ENCODE measurements at places on chromosomes 16 and 17.
A peak's percentile ranks its signal among the peaks of the same experiment; 100 is the strongest.

- DNase-seq = peak; percentile 98
Measured at GRCh38 chr17:35245196-35245486, 2.3 kb downstream of the SLFN5 start.

DNA sequence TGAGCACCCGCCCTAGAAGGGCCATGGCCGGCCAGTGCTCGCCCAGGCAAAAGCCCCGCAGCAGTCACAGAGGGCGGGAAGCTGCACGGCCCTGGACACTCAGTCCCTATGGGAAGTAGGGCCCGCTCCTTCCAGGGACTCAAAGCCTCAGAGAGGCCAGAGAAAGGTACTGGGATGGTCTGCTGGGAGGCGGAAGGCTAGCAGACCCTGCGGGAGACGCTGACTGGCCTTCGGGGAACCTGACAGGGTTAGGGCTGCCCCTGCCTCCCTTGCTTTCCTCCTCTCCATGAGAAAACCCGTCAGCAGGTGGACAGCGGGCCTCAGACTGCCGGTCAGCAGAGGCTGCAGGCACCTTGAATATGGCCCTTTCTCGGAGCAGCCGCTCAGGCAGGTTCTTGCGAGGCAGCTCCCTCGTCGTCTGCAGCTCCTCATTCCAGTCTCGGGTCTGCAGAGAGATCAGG lies 11.5 kb downstream of the CLUH start:
- no peak for DNase-seq

GRCh38 chr17:14353861-14354474 lies 53.1 kb downstream of the HS3ST3B1 start:
- DNase-seq = peak; percentile 52

GRCh38 chr16:963913-964312 lies 6.9 kb downstream of the LMF1 start:
- DNase-seq = no peak

DNA sequence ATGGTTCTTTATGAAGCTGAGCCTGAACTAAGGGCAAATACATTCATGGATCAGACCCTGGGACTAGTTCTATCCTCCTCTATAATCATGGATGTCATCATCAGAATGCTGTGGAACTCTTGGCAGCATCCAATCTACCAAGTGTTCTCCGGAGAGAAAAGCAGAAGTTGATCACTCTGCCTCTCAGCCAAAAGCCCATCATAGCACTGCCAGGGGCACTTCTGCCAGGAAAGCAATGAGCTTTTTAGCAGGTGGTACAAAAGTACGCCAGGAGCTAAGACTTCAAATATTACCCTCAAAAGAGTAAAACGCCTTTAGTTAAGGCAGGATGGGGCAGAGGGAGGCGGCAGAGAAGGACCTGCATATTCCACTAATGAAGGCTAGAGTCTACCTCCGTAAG lies 279.0 kb downstream of the SLC39A11 start:
- DNase-seq = no peak

DNA sequence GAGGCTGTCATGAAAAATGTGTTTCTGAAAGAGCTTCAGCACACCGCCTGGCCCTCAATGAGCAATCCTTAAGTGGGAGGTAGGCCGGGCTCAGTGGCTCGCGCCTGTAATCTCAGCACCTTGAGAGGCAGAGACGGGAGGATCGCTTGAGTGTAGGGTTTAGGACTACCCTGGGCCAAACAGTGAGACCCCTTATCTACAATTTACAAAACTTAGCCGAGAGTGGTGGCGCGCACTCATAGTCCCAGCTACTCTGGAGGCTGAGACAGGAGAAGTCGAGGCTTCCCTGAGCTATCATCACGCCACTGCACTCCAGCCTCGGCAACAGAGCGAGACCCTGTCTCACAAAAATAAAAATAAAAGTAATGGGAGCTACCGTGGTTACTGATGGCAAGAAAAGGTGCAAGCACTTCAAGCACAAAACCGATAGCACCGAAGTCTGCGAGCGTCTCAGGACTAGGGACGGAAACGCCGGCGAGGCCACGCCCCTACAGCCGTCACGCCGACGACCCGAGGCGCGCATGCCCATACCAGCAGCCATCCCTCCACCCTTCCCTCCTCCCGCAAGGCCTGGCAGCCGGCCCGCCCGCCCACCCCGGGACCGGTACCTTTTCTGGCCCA lies 607 bp downstream of the THUMPD1 start:
- DNase-seq = peak; percentile 76

DNA sequence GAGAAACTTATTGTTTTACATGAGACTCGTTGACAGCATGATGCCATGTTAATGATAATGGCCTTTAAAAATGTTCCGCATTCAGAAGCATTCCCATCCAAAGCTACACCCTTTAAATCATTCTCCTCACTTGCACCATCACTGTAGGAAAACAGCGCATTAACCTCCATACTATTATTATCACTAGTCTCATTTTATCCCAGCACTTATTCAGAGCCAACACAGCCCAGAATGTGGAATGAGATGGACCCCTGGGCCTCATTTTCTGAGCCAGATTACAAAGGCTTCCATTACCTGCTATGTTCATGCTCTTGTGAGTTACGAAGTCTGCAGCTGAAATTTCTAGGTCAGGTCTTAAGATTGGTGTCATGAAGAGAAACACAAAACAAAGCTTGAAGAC lies 159.4 kb downstream of the HS3ST3A1 start:
- no peak for DNase-seq

GRCh38 chr17:80218391-80218790 lies 1.7 kb downstream of the SGSH start:
- no peak for DNase-seq

DNA sequence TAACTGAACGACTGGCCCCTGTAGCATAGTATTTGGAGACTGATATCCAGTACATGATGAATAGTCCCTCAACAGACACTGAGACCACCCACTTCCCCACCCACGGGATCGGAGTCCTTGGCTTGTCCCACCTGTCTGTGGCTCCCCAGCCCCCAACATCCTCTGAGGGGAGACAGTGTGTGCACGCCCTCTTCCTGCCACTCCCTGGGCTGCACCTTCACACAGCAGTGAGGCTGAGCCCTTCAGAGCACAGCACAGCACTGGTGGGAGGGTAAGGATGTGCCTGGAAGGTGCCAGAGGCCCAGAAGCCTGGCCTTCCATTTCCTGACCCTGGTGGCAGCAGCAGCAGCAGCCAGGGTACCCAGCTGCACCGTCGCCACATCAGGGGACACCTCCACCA lies 11.0 kb downstream of the DNASE1 start:
- DNase-seq = no peak

GRCh38 chr16:81018496-81018895 lies 11.5 kb downstream of the CENPN start:
- no peak for DNase-seq

DNA sequence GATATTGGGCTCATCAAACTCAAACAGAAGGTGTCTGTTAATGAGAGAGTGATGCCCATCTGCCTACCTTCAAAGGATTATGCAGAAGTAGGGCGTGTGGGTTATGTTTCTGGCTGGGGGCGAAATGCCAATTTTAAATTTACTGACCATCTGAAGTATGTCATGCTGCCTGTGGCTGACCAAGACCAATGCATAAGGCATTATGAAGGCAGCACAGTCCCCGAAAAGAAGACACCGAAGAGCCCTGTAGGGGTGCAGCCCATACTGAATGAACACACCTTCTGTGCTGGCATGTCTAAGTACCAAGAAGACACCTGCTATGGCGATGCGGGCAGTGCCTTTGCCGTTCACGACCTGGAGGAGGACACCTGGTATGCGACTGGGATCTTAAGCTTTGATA lies 2.6 kb upstream of the HPR start:
- no peak for DNase-seq

DNA sequence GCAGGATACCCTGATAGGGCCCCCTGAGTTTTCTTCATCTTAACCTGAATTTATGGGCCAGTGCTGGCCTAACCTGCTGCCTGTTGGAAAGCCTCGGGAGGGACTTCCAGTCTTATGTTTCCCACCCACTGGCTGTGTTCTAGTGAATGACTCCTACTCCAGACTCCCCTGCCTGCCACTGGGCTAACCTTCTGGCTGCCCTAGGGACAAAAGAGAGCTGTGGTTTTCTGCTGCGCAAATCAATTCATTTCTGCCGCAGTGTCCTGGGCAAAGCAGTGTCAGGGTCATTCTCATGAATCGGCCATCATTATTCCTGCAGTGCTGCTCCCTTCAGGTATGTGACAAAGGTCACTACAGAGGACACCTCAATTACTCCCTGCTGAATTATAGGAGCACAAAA lies 386.2 kb downstream of the UTP18 start:
- DNase-seq = no peak

- no peak for DNase-seq
Measured at GRCh38 chr16:70591615-70592014, 54.7 kb upstream of the IL34 start.

DNA sequence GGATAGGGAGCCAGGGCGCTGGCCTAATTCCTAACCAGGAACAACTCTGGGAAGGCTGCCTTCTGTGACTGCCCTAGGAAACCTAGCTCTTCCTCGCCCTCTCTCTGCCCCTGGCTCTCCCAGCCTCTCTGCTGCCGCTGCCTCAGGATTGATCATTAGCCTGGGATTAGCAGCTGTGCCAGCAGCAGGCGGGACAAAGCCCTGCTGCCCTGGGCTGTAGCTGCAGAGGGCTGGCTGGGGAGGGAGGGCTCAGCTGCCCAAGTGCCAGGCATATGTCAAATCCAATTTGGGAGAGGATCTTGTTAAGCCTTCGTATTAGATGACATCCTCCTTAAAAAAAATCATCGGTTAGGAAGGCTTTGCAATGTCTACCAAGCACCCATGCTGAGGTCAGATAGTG lies 144.8 kb upstream of the CCL2 start:
- no peak for DNase-seq

DNA sequence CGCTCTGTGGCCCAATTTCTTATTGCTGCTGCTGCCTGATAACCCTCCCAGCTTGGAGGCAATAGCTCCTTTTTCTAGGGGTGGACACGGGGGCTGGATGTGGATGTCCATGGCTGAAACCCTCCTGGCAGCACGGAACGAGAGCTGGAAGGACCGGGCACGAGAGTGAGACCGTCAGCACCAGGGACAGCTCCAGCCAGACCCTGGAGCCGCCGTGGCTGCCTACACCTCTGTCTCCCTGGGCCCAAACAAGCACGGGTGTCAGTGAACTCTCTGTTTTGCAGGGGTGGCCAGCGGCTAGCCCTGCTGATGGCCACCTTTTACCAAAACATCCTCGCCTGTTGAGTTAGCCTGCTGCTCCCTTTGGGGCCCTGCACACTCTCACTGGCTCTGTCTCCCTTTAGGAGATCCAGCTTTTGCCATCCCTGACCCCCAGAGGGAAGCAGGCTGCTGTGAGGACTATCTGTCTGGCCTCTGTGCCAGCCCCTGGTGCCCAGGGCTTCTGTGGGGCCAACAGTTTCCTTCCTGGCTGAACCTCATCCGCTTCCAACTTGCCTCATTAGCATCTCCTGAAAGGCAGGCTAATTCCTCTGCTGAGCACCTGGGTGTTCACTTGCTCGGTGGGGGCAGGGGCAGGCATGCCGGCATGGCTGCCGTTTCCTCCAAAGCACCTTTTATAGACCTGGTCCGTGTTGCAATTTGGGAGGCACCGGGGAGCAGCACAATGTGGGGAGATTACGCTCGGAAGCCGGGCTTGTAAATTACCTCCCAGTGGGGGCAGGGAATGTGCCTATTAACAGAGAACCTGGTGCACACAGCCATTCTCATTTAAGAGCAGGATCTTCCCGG lies 118.1 kb downstream of the ENGASE start:
- DNase-seq = peak; percentile 39

DNA sequence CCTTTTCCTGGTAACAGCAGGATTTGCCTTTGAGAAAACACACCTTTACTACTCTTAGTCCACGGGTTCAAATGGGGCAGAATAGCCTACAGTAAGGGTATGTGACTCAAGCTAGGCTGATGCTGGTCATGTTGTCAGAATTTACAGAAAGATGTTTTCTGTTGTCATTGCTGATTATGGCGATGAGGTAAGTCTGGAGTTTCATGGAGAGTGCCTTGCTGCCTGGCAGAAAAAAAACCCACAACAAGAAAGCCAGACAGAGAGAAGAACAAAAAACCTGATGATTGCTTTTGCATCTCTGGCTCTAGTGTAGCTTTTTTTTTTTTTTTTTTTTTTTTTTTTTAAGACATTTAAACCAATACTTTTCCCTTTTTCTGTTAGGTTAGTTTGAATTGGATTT lies 47.9 kb downstream of the SLC6A4 start:
- DNase-seq = no peak

DNA sequence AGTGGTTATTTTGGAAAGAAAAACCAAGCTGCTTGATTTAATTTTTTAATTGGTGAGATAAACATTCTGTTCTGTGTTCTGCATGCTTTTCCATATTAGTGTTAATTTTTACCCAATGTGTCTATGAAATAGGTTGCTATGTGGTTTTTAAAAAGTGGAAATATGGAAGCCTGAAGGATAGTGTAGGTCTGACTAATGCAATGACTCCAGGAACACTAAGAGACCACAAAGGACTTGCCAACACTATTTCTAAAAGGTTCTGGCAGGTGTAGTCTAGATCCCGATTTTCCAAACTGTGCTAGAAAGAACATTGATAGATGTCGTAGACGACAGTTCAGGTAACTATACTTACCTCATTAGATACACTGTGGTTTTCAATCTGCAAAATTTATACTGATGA lies 877.4 kb upstream of the GOT2 start:
- DNase-seq = no peak

GRCh38 chr17:40599468-40599763 lies 34.1 kb upstream of the CCR7 start:
- DNase-seq = no peak
